ENCODE measurements at places on chromosomes 12 and 14.

- DNase-seq = no peak
These were observed 586.6 kb upstream of the NOVA1 start for GRCh38 chr14:27184427-27184826.

- no peak for DNase-seq
These were observed 140.6 kb downstream of the EGLN3 start for GRCh38 chr14:33810308-33810707.

DNA sequence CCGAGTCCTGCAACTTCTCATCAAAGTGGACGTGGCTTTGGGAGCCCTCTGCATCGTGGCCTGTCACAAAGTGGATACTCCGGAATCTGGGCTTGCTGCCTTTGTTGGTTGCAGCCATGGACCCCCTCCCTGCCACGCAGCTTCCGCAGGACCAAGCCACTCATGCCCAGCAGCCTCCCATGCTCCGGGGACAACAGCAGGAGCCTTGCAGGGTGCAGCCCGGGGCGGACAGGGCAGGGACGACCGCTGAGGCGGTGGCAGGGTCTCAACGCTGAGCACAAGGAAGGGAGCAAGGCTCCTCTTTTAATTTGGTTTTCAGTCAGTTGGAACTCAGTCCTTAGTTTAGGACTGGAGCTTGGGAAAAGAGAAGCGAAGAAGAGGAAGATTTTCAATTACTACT lies 12.1 kb upstream of the ADCY6 start:
- no peak for DNase-seq

DNA sequence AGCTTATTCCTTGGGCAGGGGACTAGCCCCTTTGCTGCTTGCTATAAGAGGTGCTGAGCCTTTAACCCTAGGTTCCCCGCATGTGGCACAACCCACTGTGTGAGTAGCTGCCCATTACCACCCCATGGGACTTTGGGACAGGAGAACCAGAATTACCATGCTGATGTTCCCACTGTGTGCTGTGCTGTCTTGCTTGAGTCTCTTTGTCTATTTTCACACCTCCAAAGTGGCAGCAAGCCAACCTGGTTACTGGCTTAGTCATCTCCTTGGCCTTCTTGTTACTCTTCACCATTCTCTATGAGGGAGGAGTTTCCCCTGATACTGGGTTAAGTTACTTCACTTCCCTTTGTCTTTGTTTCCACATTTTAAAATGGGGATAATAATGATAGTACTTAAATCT lies 73.4 kb upstream of the ETV6 start:
- no peak for DNase-seq

DNA sequence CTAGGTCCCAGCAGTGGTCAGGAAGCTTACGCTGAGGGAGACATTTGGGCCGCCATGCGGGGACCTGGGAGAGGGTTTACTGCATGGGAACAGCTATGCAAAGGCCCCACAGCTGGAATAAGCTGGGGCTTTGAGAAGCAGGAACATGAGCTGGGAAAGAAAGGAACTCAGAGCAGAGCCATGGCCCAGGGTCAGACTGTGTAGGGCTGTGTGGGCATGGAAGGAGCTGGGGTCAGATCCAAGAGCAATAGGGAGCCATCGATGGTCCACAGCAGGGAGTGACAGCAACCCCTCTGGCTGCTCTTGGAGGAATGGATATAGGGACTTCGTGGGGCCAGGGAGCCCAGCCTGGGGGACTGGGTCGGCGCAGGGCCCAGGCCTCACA lies 151.6 kb downstream of the ADGRD1 start:
- no peak for DNase-seq

- no peak for DNase-seq
These were observed 1.6 kb downstream of the KMT2D start for GRCh38 chr12:49059045-49059298.

- DNase-seq = peak; percentile 48
These were observed 577 bp downstream of the ATG101 start for GRCh38 chr12:52070185-52070925.

GRCh38 chr12:91179966-91180561 lies 2.6 kb downstream of the DCN start:
- DNase-seq = no peak

DNA sequence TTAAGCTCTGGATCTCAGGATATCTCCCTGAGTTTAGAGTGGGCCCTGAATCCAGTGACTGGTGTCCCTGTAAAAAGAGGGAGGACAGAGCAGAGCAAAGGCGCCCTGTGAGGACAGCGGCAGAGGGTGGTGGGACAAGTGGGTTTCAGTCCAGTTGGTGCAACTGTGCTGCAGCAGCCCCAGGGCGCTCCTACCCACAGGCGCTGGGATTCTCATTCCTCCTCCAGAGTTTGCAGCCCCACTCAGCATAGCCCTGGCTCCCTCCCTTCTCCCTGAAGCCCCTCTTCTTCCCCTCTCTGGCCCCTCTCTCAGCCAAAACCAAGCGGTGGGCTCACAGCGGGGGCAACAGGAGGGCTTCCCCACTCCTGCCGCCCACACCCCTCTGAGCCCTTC lies 1.6 kb downstream of the TMEM179 start:
- no peak for DNase-seq

GRCh38 chr14:66117600-66117999 lies 368.6 kb upstream of the CCDC196 start:
- no peak for DNase-seq

GRCh38 chr14:91140672-91141071 lies 26.8 kb downstream of the DGLUCY start:
- peak; percentile 79 for DNase-seq

- peak; percentile 48 for DNase-seq
These were observed 6.0 kb downstream of the GPR132 start for GRCh38 chr14:105059035-105059924.

DNA sequence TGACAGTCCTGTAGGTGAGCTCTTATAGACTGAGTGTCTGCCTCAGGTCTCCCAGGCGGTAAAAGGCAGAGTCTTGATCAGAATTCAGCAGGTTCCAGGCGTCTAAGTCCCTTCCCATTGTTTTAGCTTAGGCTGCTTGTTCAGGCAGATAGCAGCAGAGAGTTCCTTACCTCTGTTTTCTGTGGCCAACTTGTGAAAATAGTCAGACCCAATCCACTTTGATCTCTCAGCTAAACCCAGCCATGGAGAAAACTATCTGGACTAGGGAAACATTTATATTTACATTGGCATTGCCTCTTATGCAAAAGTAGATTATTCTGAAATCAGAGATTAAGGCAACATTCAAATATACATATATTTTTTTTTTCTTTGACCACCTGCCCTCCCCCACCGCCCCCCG lies 21.4 kb downstream of the CCDC62 start:
- DNase-seq = no peak

- no peak for DNase-seq
These were observed 1.8 kb upstream of the TCP11L2 start for GRCh38 chr12:106300761-106301160.

DNA sequence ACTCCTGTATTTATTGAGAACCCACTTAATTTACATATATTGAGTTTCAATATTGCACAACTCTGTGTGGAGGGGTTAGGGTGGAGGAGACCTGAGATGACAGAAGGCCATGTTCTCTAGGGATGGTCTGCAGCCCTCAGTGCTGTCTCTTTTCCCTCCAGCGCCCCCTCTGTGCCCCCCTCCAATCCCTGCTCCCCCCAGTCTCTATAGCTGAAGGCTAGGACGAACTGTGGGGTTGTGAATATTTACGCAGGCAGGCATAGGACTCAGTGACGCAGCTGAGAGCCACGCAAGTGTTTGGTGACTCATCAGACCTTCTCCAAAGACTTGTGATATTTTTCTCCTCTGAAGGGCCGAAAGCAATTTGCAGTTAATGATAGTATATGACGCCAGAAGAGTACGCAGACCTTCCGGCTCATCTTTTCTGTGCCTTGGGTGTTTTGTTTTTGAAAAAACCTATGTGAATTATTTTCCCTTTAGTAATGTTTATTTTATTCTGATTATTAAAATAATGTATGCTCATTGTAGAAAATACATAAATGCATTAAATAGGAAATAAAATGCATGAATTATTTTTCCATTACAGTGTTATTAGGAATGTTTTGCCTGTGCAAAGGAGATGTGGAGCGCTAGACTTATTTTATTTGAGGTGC lies 85.3 kb downstream of the SLC25A47 start:
- no peak for DNase-seq

GRCh38 chr12:118748478-118749380 lies 232.6 kb upstream of the SRRM4 start:
- no peak for DNase-seq

- no peak for DNase-seq
These were observed 19.2 kb downstream of the PLEK2 start for GRCh38 chr14:67392800-67393199.

DNA sequence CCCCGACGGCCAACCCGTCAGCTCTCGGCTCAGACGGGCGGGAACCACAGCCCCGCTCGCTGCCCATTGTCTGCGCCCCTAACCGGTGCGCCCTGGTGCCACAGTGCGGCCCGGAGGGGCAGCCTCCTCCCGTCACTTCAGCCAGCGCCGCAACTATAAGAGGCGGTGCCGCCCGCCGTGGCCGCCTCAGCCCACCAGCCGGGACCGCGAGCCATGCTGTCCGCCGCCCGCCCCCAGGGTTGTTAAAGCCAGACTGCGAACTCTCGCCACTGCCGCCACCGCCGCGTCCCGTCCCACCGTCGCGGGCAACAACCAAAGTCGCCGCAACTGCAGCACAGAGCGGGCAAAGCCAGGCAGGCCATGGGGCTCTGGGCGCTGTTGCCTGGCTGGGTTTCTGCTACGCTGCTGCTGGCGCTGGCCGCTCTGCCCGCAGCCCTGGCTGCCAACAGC lies at the start of gene WNT1:
TSS of gene WNT1 (plus strand) at position 32 of the 450 bp plus-strand sequence. CDS start at position 361, 329 bp downstream.
- no peak for DNase-seq

DNA sequence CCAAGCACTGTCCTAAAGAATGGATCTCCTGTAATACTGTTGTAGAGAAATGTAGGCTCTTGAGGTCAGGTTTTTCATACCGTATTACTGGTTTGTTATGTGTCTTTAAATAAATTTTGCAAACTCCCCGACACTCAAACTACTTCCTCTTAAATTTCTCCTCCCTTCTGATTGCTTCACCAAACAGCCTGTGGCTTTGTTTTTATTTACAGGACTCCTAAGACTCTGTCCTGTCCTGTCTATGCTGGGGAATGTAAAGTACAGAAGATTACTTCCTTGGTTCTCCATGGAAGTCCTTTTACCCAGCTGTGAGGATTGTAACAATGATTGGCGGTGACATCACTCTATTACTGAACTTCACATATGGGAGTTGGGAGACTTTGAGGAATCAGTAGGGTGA lies 873.5 kb downstream of the DIO2 start:
- DNase-seq = no peak

DNA sequence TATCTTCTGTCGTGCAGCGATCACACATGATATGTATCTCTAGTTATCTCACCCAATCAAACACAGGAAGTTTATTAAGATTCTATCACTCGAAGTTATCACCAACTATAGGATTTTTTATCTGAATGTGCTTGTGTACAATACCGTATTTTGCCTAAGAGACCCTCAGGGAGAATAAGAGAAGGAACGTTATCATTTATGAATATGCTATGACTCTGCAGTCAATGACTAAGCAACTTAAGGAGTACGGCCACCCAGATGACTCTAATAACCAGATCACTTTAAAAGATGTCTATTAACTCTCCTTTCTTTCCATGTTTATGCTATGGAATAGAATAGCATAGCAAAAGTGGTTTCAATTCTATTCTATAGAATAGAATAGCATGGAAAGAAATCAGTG lies 486.4 kb downstream of the BCL11B start:
- no peak for DNase-seq

DNA sequence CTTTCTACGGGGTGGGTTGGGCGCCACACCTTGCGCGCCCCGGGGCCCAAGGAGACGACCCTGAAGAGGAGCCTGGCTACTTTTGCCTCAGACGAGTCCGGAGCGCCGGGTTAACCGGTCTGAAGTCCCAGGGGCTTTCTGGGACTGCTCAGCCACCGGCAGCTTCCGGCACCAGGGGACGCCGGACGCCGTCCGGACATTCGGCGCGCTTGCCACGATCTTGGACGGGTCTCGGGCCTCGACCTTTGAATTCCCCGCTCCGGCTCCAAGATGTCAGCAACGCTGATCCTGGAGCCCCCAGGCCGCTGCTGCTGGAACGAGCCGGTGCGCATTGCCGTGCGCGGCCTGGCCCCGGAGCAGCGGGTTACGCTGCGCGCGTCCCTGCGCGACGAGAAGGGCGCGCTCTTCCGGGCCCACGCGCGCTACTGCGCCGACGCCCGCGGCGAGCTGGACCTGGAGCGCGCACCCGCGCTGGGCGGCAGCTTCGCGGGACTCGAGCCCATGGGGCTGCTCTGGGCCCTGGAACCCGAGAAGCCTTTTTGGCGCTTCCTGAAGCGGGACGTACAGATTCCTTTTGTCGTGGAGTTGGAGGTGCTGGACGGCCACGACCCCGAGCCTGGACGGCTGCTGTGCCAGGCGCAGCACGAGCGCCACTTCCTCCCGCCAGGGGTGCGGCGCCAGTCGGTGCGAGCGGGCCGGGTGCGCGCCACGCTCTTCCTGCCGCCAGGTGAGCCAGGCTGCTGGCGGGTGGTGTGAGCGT lies at the start of gene ACOT4:
TSS of gene ACOT4 (plus strand) at position 184 of the 760 bp plus-strand sequence. CDS start at position 271, 87 bp downstream.
- DNase-seq = peak; percentile 73

DNA sequence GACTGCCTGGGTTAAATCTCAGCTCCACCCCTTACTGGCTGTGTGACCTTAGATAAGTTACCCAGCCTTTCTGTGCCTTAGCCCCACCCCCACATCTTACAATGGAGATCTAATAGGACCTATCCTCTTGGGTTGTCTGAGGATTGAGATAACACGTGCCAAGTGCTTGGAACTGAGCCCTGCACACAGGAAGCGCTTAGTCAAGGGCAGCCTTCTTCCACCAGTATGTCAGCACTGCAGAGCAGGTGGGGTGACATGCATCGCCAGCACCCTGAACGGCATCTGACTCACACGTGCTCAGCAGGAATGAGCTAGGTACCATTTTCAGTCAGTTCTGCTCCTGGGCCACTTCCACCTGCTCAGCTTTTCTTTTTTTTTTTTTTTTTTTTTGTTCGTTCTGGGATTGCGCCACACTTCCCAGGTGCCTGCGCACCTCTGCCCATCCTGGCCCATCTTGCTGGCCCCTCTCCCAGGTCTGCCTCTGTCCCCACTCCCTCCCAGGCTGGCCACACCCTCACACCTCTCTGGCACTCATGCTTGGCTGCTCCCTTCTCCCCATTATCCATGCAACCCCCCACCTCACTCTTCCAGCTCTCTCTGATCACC lies 19.6 kb downstream of the LGMN start:
- DNase-seq = no peak

- peak; percentile 39 for DNase-seq
These were observed 127.7 kb downstream of the TMEM30B start for GRCh38 chr14:61153431-61153830.

Data from GM23338 (cell line).